ENCODE measurements at places on chromosomes 3 and 15.

DNA sequence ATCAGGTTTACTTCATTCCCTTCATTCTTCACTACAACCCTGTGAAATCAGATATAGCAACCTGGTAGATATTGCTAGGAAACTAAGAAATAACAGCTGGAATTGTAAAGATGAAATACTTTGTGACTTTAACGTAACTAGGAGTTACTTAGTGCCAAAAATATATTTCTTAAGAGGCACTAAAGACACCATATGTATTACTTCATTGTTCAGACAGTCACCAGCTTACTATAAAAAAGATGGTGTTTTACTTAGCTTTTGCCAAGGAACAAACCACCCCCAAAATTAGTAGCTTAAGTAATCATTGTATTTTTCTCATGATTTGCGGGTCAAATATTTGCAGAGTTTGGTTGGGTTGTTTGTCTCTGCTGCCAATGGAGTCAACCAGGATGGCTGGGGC, 62.5 kb downstream of the PROS1 start:
- no peak for DNase-seq

- DNase-seq, result no peak
Measured at GRCh38 chr3:111210866-111211564, 139.4 kb downstream of the NECTIN3 start.

DNA sequence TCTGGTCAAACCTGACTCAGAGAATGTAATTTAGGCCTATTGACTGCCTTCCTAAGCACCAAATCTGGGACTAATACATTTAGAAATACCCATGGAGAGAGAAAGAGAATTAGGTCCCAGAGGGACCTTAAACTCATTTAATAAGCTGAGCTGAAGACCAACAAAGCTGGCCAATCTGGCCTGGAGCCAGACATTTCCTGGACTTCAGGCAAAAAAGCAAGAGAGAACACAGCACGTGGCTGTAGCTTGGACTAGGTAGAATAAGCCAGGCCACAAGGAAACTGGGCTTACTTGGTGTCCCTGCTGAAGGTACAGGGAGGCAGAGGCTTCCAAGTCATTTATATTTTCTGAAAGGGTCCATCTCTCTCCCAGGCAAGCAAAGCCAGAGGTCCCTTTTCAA, 88.1 kb downstream of the RTP4 start:
- DNase-seq, result no peak

GRCh38 chr15:90348456-90348855, 3.6 kb upstream of the ZNF774 start:
- no peak for DNase-seq

- DNase-seq, result no peak
Measured at GRCh38 chr15:72532991-72533601, 59.0 kb downstream of the ARIH1 start.

GRCh38 chr3:157347577-157348303, 88.9 kb upstream of the PTX3 start:
- no peak for DNase-seq

DNA sequence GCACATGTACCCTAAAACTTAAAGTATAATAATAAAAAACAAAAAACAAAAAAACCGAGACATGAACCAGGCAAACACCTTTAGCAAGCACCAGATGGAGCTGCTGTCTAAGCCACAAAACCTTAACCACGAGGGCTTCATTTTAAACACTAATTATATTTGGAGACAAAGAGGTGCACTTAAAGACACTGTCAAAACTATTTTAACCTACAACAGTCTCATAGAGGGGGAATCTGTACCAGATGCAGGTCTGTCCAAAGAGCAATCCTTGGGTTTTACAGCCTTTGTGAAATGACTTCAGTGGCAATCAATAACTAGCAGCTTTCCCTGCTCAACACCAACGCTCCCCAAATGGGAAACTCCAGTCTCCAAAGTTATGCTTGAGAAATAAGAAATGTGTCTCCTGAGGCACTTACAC, 115.7 kb upstream of the TSPAN3 start:
- no peak for DNase-seq

DNA sequence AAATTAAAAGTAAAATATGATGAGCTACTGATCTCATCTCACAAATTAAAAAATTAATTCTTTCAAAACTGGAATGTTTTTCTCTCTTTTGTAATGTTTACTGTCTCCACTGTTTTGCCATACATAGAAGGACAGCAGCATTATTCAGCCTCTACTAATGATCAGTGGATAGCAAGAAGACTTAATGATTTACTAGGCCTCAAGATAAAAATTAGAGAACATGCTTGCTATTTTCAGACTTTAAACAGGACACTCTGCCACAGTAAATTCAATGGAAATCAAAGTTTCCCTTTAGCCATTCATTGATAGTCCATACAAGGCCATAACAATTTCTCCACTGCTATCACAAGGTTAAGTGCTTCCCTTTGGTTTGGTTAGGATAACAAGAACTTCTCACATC, 129.4 kb downstream of the TMCC1 start:
- no peak for DNase-seq

GRCh38 chr3:100880845-100881244, 112.4 kb downstream of the ABI3BP start:
- DNase-seq, result no peak

DNA sequence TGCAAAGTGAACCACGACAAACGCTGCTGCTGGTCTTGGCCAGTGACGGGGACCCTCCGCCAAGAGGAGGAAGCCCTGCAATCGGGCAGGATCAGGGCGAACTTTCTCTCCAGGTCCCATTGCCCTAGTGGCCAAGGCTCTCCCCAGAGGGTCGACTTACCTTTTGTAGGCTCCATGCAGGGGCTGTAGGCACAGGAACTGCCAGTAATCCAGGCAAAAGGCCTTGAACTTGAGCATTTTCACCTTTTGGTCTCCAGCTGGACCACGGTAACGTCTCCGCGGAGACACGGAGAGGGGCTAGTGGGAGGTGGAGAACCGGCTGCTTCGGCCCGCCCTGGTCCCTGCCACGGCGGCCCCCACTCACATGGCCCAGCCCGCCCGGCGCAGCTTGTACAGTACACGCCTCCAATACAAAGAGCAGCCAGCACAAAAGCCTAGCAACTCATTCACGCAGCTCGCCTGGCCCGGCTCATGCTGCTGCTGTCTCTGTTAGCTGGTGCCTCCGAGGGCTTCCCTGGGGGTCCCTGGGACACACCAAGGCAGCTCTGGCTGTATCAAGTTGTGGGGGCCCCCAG, 31.0 kb downstream of the IQSEC1 start:
- no peak for DNase-seq

DNA sequence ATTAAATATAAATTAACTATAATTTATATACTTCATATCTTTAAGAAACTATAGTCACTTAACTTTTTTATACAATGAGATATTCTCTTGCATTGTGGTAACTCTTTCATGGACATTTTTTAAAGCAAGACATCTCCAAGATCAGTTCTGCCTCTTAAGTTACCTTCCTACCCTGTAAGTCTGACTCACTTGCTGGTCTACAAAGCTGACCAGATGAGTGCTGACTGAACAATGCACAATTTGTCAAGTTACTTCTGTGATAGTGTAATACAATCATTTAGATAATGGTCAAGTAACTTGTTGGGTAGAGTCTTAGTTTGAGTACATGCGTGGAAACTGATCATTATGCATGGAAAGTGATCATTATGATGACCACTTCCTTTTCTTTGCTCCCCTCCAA, 145.9 kb downstream of the MEIS2 start:
- DNase-seq, result no peak

DNA sequence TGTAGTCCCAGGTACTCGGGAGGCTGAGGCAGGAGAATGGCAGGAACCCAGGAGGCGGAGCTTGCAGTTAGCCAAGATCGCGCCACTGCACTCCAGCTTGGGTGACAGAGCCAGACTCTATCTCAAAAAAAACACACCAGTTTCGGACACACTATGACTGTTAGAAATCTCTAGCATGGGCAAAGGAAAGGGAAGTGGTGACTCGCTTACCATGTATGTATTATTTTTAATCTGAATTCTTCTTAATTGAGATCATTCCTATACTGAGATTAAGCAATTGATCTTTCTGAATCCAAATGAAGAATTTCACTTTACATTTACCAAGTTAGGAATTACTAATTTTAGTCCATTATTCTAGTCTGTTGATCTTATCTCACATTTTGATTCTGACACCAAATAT, 459.2 kb upstream of the ALCAM start:
- no peak for DNase-seq
